ENCODE measurements at places on chromosomes 1 and 21.

DNA sequence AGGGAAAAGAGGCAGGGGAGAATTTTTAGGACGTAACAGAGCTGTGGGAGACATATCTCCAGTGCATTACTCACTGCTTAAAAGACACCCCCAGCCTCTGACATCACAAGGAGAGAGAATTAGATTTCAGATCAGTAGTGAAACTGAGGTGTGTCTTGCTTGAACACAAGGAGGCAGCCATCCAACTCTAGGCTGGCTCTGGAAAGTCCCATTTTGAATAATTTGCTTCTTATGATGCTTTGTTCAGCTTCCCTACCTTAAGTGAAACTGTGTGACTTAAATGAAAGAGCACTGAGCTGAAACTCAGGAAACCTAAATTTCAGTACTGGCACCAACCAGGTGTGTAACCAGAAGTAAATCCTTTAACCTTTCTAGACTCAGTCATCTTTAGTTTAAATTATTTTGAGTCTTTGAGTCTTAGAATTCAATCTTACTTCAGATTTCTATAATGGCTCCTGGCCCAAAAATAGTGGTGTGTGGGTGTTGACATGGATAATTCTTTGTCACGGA, 251.6 kb upstream of the SGIP1 start:
- DNase-seq, result no peak

GRCh38 chr1:23791516-23792047, 637 bp downstream of the LYPLA2 start:
- DNase-seq, result no peak

DNA sequence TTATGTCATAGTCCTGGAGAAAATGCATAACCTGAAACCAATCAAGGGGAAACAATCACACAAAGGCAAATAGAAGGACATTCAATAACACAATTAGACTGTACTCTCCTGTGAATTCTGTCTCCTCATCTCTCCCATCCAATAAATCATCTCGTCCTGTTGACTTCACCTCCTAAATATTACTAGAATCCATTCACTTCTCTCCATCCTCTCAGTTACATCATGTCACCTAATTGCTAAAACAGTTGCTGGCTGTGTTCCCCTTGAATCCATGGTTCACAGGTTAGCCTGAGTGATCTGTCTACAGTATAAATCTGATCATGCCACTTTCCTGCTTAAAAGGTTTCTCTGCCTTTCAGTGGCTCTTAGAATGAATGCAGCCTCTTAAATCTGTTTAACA, 220.2 kb downstream of the TGFB2 start:
- no peak for DNase-seq

DNA sequence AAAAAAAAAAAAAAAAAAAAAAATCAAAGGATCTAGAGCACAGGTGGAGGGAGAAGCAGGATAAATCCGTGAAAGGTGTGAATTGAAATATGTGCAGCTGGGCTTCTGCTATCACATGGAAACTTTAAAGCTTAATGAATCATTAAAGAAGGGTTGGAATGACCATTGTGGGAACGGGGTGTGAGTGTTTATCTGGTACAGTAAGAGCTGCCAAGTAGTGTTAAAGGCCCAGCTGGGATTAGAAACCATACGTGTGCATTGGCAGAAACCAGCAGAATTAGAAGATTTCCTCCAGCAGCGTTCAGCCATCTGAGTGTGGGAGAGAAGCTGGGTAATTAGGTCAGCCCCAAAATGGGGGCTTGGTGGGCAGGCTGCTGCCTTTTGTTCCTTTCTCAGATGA, 13.5 kb downstream of the FALEC start:
- no peak for DNase-seq

- no peak for DNase-seq
Observed at GRCh38 chr1:231057410-231057809, 17.4 kb upstream of the FAM89A start.

- no peak for DNase-seq
Observed at GRCh38 chr1:8318436-8318835, 522 bp downstream of the SLC45A1 start.

GRCh38 chr1:205524794-205525101, 20.3 kb downstream of the CDK18 start:
- no peak for DNase-seq

- no peak for DNase-seq
Observed at GRCh38 chr1:35470977-35471613, 86.1 kb downstream of the KIAA0319L start.

- DNase-seq, result no peak
Observed at GRCh38 chr1:113388621-113389358, 1.5 kb upstream of the MAGI3 start.

DNA sequence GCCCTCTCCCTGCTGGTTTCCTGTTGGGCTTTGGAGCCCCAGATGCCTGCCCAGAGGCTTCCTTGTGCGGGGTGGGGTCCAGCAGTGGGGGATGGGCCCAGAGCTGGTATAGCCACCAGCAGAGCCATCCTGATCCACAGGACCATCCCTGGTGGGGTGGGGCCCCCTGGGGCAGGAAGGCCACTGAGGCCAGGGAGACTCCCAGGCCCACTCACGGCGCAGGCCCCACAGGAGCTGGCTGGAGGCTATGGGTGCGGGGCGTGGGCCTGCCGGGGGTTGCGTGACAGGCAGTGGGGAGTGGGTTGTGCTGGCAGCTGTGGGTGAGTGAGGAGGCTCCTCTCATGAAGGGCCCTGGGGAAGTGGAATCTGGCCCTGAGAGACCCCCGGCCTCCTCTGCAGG, 5.7 kb downstream of the LRRC3 start:
- DNase-seq, result no peak

DNA sequence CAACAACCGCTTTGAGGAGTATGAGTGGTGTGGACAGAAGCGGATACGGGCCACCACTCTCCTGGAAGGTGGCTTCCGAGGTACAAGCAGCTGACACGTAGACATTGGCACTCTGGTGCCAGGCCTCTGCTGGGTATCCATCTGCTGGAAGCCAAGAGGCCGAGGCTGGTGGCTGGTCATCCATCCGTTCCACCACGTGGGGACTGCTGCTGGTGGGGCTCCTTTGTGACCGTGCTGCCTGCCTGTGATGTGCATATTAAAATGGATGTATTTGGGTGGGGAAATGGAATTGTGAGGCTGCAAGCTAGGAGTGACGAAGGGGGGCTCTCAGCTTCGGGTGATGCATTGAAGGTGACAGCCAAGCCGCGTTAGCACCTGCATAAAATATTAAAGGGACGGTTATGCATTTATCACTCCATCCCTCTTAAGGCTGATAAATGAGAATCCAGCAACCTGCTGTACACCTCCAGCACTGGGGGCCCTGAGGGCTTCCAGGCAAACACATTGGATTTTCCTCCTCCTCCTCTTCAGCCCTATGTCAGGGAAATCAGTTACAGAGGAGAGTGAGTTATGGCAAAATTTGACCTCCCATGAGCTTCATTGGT, 38.1 kb downstream of the TMEM53 start:
- DNase-seq, result no peak

DNA sequence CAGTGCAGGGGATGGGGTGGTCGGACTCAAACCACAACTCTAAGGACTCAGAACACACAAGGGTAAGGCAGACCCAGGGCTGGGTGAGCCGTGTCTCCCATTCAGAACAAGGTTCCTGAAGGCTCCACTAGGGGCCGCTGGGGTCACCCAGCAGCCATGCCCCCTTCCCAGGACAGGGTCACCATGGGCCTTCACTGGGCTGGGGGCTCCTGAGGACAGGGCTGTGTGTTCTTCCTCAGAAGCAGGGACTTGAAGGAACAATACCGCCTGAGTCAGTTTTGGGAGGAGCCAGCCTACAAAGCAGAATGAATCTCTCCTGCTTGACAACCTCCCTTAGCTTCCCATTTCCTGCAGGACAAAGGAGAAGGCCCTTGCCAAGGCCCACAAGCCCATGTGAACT, 15.4 kb downstream of the RIMS3 start:
- DNase-seq, result no peak

GRCh38 chr1:40383095-40383487, 9.6 kb downstream of the SMAP2 start:
- no peak for DNase-seq

GRCh38 chr1:30023339-30024022, 699.9 kb downstream of the MATN1 start:
- DNase-seq, result no peak

GRCh38 chr1:155741908-155742307, 53.0 kb downstream of the DAP3 start:
- no peak for DNase-seq

GRCh38 chr1:97999320-97999719, 78.5 kb upstream of the DPYD start:
- no peak for DNase-seq

DNA sequence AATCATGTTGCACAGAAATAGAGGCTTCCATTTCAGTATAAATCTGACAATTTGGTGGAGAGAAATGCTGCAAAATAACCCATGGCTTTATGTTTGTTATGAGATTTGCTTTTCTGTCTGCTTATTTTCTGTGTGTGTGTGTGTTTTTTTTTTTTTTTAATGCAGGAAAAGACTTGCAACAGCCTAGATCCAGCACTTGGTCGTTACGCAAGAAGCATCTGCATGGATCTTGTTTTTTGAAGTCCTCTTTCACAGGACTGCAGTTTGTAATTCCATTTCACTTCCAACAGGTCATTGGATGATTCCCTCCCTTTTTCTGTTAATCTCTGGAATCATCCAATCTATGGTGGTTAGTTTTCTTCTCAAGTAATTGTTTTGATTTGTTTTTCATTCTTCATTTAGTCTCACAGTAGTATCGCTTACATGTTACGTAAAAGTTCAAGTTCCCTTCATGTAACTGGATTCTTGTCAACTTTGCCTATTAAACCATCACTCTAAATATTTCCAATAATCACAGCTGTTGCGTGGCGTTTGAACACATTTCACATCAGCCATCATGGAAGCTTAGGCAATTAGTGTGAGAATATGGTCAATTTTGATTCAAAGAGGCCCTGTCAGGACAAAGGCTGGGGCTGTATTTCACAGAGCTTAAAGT, 312.9 kb downstream of the NFIA start:
- no peak for DNase-seq

GRCh38 chr1:54324251-54325140, 81.7 kb downstream of the SSBP3 start:
- no peak for DNase-seq

DNA sequence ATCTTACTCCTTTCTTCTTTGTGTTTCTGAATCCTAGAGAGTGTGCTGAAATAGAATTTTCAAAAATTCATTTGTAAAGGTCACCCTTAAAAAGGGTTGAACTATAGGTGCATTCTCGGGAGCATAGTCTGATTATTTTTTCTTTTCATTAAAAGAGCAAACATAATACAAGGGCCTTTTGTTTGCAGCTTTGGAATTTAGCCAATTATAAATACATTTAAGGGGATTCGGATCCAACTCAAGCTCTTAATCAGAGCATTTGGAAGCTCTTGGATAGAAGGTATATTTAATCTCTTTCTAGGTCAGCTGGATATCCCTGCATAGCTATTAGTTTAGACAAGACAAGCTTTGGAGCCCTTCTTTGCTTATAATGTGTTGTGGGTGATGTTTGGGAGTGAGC, 321.7 kb downstream of the HHAT start:
- no peak for DNase-seq

DNA sequence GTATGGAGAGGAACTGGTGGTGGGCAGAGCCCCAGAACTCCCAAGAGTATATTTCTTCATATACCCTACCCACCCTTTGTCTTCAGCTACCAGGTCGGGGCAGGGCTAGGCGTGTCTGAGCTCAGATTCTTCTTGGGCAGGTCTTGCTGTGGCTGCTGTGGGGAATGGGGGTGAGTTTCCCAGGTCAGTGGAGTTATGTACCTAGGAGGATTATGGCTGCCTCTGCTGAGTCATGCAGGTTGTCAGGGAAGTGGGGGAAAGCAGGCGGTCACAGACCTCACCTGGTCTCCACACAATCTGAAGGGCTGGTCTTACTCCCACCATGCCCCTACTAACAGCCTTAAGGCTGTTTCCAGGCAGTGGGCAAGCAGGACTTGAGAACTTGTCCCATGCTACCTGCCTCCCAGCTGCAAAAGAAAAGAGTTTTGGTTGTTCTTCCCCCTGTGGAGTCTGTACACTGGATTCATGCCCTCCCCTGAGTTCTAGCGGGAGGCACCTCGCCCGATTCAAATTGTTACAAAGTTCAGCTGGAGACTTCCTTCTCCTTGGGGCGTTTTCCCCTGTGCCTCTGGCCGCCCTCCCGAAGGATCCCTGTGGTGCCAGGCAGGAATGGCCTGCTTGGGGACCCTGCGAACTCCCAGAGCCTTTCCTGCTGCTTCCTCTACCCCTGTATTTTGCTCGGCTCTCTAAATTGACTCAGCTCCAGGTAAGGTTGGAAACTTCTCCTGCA, 58.6 kb downstream of the NPHS2 start:
- no peak for DNase-seq

DNA sequence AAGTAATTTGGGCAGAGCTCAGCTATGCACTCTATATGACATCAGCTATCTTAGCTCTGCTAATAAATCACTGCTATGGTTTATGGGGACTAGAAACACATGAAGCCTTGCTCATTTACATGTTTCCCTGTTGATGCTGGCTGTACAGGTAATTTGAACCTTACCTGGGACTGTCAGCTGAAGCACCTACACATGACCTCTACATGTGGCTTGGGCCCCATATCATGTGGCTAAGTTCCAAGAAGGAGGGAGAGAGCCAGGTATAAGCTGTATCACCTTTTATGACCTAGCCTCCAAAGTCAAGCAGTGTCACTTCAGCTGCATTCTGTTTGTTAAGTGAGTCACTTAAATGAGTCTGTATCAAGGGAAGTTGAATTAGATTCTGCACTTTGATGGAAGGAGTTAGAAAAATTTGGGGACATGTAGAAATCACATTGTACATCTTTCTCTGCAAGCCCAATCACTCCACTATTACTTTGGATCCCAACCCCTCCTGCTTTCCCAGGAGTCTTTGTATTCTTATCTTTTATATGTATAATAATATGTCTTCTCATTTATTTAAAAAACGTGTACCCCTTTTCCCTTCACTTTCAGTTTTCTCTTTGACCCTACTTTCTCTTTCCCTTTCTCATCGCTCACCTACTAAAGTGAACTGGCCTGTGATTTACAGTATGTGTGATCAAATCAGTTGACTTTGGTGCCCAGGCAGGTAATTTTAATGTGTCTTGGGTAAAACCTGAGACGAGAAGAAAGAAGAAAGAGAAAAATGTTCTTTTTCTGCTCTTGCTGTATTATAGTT, 53.4 kb upstream of the PRKACB start:
- no peak for DNase-seq

GRCh38 chr1:31063631-31064030, 1.9 kb downstream of the PUM1 start:
- DNase-seq, result no peak

DNA sequence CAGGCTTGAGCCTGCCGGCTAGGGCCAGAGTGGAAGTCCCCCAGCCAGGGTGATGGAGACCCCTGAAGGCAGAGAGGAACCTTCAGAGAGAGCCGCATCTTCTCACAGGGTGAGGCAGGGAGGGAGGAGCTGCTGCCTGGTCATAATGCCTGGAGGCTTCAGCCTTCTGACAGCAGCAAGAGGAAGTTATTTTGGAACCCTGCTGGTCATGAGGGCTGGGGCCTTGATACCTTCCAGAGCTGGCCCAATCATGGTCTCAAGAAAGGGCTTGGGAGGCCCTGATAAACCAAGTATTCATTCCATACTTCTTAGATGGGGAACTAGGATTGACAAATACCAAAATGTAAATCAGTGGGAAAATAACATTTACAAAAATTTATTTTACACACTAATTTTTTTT, 26.6 kb upstream of the MPZL1 start:
- DNase-seq, result no peak

Measured in activated gamma-delta T cell (primary cell).